Right renal cortex interstitium (tissue), 3 donors: ENCODE measurements at places on chromosomes 3 and 15. TPM values are rescaled to one million over a fixed set of nuclear protein-coding genes. Genes with fewer than 3 reads are reported as not detected.

DNA sequence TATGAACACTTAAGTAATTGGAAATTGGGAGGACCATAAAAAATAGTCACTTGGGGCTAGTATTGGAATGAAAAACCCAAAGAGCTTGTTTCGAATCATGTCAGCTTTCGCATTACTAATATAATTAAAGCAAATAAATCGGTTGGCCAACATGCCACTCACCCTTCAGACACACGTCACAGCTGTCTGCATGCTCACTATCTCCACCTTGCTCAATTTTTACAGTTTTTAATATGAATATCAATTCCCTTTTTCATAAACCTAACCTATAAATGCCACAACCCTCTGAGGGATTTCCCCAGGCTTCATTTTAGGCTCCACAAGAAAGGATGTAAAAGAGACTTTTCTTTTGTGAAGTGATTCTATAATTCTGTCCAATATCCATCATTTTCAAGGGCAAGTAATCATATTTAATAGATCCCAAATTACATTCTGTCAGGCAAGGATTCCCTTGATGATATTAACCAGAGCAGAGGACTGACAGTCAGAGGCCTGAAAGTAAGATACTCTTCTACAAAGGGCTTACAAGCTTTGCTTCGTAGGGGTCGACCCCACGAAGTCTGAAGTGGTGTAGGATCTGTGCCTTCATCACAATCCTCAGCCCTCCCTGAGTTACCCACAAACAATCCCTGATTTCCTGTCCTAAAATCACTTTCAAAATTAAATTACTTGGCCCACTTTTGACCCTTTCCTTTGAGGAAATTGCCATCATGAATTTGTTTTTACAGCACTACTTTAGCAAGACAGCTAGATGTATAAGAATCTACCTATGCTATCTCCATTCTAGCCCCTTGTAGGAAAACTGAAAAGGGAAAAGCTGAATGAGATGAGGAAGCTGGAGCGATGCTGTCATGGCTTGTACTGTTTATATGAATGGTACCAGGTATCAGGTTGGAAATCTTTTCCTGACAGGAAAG lies 44.5 kb downstream of the NANOGP8 start:
- no peak for DNase-seq

DNA sequence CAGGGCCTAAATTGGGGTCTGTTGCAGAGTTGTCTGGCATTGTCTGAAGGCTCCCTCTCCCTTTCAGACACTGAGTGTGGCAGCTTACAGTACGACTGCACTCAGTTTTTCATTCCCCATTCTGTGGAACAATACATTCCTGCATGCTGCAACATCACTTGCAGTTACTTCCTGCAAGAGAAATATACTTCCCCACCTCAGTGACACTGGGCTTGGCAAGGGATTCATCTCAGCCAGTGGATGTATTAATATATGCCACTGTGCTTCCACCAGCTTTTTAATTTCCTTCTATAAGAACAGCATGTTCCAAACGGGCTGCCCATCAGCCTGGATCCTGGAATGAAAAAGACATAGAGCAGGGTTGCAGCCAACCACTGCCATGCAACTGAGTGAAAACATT lies 23.1 kb downstream of the B3GALNT1 start:
- DNase-seq = no peak

MCF2L2 gene
- 0.78 TPM for polyA plus RNA-seq

DNA sequence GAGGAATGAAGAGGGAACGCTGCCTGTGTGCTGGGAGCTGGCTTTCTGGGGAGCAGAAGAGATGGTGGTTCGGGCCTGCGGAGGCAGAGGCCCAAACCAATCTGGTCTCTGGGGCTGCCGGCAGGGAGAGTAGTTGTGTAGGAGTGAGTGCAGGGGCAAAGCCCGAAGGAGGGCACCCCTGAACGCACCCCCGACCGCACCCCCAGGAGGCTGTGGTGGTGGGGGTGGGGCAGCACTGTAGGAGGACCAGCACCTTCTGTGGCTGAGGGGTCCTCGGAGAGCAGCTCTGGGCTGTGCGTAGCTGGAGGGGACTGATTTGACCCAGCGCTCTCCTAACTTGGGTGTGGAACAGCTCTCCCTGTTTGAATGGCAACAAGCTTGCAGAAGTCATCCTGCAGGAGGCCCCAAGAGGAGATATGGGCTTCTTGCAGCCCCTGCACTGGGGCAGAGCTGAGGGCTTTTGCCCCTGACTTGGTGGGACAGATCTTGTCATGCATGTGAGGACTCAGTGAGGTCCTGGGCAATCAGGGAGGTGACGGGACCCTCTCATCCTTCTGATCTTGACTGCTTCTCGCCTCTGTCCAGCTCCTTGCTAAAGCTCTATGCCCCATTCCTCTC lies 26.1 kb downstream of the C15orf39 start:
- DNase-seq = no peak

- no peak for DNase-seq
These were observed 27.4 kb downstream of the TASOR start for GRCh38 chr3:56655709-56656108.

DNA sequence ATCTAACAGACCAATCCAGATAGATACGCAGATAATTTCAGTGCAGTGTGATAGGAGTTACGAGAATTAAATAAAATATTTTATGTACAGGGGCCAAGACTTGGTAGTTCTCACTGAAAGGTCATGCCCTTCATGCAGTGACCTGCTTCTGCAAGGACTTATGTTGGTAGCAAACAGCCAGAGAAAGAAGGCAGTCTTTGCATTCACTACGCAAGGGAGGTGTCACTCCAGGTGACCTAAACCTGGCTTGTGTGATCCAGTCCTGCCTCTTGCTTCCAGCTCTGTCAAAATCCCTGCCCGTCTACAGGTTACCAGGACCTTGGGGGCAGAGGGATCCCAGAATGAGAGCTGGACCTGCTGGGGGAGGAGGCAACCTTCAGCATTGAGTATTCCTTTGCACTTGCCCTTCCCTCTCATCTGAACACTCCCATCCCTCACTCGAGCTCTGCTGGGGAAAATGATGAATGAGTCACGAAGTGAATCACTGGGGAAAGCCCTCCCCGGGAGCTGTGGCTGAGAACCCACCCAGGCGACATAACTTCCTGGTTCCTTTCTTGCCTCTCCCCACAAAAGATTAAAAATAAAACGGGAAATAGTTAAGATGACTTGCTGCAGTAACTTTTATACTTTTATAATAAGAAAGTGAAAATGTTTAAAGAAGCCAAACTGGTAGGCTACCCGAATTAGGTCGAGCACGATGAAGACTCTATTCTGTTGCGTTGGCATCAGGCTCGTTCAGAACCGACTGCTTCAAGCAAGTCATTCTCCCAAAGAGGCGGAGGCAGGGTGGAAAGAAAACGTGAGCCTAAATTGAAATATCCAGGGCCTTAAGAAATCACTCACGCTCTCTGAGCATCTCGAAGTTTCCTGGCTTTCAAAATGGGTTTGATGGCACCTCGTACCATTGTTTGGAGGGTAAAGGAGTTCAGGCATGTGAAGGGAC lies 216.1 kb downstream of the SLCO3A1 start:
- no peak for DNase-seq

STIMATE gene
- 14.7 TPM for polyA plus RNA-seq
